ENCODE measurements at places on chromosomes 5 and 9.

DNA sequence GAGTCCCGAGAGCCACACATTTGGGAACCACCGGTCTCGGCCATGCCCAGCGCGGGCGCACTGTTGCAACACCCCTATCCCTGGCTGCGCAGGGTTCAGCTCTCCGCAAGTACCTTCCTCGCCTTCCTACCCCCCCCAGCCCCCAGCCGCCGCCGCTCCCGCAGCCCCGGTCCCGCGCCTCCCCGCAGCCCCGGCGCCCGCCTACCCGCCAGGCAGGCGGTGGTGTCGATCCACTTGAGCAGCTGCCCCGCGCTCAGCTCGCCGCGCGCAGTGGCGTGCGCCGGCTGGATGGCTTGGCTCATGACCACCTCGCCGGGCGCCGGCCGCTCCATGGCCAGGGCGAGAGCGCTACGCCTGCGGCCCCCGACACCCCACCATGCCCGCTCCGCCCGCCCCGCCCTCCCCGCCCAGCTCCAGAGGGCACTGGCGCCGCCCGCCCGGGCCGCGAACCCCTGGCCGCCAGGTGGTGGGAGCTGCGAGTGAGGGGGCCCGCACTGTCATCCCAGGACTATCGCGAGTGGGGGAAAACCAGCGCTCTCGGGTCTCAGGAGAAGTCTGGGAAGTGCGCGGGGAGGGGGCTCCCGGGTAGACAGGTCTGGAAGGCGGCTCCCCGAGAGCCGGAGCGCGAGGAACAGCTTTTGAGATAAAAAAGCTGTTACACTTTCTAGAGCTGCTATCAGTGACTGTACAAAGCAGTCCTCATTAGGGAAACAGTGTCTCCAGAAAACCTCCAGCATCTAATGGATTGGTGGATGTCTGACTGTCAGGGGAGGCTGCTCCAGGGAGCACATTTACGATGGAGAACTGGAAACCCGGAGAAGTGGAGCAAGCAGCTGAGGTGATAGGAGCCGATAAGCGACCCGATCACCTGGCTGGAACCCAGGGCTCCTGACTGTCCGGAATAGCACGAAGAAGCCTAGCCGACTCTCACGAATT, at the start of gene ACOT12:
ACOT12 (minus strand) TSS at position 352 of the 936 bp plus-strand sequence; CDS start at position 332, 20 bp downstream.
- DNase-seq = peak; percentile 24

GRCh38 chr9:35907711-35908503, 1.4 kb upstream of the SPAAR start:
- peak; percentile 94 for DNase-seq

DNA sequence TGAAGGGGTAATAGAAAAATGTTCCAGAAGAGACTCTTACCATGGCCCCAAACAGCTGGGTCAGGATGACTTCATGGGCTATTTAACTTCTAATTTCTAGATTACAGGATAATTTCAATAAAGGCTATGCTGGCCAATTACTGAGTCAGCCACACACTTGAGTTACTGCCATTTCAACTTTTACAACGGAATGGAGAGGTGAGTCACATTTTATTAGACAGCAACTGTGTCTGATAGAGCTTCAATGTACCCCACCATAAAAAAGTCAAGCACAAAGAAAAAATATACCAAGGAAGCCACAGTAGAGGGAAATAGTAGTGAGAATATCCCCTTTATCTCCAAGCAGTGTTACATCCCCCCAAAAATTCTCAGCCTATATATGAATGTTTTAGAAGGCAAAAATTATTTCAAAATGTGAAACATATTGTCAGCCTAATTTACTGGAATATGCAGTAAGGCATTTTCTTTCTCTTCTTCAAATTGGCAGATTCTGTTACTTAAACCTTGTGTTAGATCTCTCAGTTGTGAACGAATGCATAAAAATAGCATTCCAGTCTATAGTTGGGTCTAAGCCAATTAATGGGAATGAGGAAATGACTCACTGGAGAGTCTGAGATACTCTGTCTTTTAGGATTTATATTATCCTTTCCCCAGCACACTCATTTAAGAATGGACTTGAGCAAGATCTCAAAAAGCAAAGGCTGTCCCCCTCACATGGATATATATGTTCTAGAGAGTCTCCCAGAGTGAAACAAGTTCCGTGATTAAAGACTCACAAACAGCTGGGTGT, 47.1 kb upstream of the RAI14 start:
- peak; percentile 95 for DNase-seq

GRCh38 chr9:36151316-36152210, 15.0 kb downstream of the GLIPR2 start:
- peak; percentile 85 for DNase-seq

- DNase-seq = no peak
Measured at GRCh38 chr9:89482056-89482851, 15.7 kb downstream of the SEMA4D start.

- DNase-seq = no peak
Measured at GRCh38 chr5:2633992-2634391, 117.5 kb downstream of the IRX2 start.

- no peak for DNase-seq
Measured at GRCh38 chr9:79569814-79570447, 1.8 kb upstream of the TLE4 start.

GRCh38 chr5:180636403-180637075, 12.9 kb downstream of the FLT4 start:
- DNase-seq = no peak

DNA sequence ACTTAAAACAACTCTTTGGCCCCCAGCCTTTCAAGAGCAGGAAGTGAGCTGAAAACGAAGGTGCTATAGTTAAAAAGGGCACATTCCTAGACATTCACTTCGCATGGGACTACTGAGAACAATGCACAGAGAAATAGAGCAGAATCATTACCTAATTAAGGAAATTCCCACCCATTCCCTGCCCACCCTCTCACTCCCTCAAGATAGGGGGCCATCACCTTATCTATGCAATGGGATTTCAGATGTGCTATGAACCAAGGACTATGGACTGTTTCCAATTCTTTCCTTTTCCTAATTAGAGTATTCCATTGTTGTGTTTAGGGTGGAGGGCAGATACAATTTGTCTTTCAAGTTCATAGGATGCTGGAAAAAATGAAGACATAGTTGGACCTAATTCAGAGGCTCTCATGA, 476.8 kb downstream of the CETN3 start:
- DNase-seq = peak; percentile 63

DNA sequence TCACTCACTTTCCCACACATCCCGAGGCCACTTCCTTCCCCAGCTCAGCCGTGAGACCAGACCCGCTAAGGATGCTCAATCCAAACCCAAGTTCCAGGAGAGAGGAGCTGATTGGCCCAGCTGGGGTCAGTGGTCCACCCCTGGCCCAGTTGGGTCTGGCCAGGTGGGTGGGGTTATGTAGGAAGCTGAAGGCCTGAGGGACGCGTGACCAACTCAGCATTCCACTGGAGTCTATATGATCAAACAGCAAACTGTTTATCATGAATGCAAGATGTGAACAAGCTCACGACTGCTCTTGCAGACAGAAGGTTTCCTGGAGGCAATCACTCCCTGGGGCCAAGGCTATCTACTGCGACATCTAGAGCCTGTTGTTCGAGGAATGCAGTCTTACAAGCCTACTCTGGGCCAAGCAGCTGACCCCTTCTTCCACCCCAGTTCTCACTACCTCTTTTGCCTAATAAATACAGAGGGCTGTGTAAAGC, 4.9 kb upstream of the RAPGEF1 start:
- DNase-seq = no peak

GRCh38 chr5:10719965-10720364, 41.1 kb downstream of the DAP start:
- DNase-seq = peak; percentile 43

DNA sequence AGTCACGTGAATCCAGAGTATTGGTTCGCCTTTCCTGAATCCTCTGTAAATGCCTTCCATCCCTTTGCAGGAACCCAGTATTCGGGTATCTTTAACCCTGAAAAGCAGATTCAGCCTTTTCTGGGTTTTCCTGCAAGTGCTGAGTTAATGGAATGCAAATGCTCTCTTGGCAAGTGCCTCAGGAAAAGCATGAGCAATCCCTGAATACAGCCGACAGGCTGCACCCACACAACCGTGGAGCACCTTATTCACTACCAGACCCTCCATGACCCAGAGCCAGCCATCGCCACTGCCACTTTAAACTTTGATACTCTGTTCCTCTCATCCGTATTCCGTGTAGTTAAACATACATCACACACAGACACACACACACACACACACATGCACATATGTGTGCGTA, 54.4 kb downstream of the ZNF622 start:
- DNase-seq = no peak

DNA sequence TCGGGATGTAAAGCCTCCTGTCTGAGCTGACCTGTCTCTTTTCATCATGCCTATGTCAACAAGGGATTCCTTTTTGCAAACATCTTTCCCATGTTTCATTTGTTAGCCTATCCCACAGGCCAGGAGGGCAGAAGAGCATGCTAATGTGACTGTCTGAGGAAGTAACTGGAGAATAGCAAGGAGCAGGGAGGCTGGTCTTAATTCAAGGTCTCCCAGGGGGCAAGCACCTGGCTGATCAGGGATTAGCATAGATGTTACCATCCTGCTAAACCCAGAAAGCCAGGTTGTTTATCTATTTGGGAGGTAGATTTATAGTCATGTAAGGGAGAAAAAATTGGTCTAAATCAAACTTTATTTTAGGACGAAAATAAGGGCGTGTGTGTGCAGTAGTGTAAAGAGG, 36.7 kb upstream of the MAP1B start:
- DNase-seq = no peak

DNA sequence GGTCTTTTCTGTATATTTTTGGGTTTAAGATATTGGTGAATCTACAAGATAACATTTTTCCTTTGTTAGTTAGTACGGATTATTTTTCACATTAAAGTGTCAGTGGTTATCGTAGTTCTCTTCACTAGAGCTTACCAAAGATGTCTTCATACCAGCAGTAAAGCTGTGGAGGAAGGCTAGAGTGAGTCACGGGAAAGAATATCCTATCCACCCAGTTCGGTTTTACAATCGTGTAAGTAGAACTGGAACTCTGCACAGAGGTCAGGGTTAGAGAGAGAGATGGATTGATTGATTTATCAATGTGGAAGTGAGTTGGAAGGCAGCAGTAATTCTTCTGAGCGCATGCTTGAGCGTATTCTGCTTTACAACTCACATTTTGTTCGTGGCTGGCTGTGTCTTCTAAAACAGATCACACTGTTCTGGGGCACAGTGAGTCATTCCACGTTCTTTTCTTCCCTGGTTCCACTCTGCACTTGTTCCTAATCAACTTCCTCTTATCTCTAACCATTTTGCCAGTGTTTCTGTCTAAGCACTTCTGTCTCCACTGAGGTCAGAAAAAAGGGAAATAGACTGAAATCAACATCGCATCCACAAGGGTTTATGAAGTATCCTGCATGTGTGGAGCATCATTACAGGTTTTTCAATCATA, 86.5 kb upstream of the ARRDC3 start:
- peak; percentile 7 for DNase-seq

- DNase-seq = no peak
Measured at GRCh38 chr9:5976674-5977397, 38.6 kb downstream of the RANBP6 start.

GRCh38 chr5:11809407-11809806, 94.8 kb downstream of the CTNND2 start:
- no peak for DNase-seq

DNA sequence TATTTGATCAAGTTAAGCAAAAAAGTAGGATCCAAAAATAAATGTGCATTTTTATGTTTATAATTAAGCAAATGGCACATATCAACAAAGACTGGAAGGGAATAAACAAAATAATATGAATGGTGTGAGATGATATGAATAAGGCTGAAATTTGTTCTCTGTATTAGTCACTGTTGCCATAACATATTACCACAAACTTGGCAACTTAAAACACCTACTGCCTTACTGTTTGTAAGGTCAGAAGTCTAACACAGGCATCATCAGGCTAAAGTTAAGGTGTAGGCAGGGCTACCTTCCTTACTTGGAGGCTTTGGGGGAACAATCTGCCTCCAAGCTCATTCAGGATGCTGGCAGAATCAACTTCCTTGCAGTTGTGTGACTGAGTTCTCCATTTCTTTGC, 19.3 kb downstream of the PGGT1B start:
- peak; percentile 39 for DNase-seq

DNA sequence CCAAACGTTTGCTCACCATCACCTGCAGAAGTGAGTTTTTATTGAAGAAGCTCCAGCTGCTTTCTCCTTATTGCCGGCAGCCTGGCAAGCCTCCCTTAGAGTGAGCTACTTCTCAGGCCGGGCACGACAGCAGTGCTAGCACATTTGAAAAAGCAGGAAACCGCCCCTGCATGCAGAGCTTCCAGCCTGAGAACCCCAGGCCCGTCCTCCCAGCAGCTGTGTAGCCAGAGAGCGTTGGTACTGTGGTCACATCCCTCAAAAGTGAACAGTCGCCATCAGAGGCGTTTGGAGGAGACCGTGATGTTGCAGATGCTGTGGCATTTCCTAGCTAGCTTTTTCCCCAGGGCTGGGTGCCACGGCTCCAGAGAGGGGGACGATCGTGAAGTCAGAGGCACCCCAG, 23.5 kb downstream of the SLC25A25 start:
- DNase-seq = no peak

DNA sequence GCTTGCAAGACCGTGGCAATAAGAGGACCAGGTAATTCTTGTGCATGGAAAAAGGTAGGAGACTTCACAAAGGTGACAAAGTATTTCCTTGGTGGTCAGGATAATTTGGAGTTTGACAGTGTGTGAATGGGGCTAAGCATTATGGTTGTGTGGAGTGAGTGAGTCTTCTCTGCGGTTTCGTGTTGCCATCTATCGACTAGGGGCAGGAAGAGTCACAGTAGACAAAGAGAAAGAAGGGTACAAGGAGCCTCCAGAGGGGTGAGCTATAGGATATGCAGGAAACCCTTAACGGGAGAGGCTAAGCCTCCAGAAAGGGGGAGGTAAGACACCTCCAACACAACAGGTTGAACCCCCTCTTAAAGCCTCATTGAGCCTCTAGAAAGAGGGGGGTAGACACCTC, 64.0 kb upstream of the RANBP6 start:
- no peak for DNase-seq

DNA sequence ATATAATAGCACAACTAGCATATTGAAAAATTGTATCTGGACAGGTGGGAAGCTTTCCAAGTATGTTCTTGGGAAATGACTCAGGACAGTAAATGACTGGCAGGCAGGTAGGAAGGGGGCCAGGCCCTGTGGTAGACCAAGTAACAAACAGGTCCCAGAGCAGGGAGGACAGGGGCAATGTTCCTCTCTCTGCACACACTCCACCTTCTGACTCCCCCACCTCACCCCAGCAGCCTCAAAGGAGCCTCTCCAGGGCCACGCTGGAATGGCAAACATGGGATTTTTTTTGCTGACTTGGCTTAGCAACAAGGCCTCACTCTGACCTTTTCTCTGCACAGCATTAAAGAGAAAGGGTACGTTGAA, 31.1 kb upstream of the IQGAP2 start:
- DNase-seq = no peak
